ENCODE measurements at places on chromosomes 5 and 9.

DNA sequence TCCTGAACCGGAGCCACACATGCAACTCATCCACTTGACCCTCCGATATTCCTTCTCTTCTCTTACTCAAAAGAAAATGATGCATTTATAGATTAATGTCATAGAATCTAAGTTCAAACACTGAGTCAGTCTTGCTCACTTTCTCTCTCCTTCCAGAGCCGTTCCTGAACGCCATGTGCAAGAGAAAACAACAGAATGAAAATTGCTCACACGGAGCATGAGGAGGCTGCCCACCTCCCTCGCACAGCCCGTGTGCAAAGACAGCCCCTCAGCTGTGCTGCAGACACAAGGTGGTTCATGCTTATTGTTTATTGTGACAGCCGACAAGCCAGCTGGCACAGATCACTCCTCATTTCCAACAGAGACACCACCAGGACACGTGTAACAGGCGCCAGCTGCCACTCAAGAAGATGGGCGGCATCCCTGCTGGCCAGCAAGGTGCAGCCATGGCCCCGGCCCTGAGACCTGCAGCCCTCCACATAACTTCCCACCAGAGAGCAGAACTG is 290.8 kb downstream of the GLIS3 start:
- no peak for DNase-seq

DNA sequence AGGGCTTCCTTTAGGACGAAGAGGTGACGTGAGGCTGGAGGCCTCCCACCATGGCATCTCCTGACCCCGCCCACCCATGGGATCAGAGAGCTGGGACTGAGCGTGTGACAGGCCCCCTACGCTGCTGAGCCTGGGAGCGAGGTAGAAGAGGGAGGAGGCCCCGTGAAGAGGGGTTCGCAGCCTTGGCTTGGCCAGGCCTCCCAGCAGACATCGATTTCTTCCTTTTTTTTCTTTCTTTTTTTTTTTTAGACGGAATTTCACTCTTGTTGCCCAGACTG is 39.5 kb downstream of the PTGES start:
- no peak for DNase-seq

DNA sequence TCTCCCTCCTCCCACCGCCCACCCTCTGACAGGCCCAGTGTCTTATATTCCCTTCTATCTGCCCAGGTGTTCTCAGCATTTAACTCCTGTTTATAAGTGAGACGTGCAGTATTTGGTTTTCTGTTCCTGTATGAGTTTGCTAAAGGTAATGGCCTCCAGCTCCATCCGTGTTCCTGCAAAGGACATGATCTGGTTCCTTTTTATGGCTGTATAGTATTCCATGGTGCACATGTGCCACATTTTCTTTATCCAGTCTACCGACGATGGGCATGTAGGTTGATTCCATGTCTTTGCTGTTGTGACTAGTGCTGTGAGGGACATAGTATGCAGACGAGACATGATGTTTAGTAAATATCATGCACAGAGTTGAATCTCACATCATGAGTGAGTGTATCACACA is 7.0 kb upstream of the SLC6A19 start:
- no peak for DNase-seq

DNA sequence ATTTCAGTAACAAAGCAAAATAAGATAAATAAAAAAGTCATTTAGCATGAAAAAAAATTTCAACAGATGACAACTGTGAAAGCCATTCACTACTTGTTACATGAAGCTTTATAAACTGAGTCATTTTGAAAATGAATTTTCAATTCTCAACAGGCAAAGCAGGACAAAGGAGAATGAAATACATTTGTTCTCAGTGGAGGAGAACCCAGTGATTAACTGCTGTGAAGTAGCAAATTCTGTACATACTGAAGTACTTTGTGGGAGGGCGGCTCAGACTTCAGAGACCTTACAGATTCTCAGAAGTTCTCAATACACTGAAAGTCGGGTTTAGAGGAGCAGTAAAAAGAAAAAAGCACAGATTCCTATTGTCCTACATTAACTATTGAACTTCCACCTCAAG is 21.7 kb downstream of the SKIC3 start:
- no peak for DNase-seq

DNA sequence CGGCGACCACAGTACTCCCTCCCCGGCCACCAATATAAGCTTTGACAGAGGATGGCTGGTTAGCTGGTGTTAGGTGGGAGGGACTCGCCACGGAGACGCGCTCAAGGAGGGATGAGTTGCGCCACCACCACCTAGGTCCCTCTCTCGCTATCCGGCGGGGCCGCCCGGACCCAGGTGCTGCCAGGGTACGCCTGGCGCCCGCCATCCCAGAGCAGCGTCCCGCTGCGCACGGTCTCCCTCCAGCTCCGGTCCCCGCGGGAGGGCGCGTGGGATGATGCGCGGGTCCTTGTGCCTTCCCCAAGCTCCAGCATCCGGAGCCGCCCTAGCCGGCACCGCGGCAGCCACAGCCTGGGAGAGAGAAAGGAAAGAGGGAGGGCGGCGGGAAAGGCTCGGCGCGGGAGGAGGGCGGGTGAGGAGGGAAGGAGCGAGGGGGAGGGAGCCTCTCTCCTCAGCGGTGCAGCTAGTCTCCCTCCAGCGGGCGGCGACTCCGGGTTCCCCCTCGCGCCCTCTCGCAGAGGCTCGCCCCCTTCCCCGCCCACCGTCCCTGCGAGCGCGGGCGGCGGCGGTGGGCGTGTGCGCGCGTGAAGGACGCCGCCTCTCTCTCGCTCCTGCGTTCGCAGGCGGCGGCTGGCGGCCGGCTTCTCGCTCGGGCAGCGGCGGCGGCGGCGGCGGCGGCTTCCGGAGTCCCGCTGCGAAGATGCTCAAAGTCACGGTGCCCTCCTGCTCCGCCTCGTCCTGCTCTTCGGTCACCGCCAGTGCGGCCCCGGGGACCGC is at the start of gene CAMK4:
Gene CAMK4, plus strand, starts transcription at position 598 of the 774 bp plus-strand sequence. Its CDS starts 100 bp downstream, at position 698.
- peak; percentile 88 for DNase-seq

GRCh38 chr5:96344678-96345577 is 88.1 kb downstream of the PCSK1 start:
- no peak for DNase-seq

GRCh38 chr5:170287532-170287931 is 10.0 kb downstream of the LCP2 start:
- DNase-seq: no peak

GRCh38 chr9:120571443-120572257 is 8.3 kb downstream of the CDK5RAP2 start:
- DNase-seq: peak; percentile 80
